Chondrocyte (in vitro differentiated cells): ENCODE measurements at places on chromosomes 11 and 22.

- DNase-seq: no peak
Observed at GRCh38 chr11:50187220-50187619, 154.5 kb downstream of the OR4C45 start.

DNA sequence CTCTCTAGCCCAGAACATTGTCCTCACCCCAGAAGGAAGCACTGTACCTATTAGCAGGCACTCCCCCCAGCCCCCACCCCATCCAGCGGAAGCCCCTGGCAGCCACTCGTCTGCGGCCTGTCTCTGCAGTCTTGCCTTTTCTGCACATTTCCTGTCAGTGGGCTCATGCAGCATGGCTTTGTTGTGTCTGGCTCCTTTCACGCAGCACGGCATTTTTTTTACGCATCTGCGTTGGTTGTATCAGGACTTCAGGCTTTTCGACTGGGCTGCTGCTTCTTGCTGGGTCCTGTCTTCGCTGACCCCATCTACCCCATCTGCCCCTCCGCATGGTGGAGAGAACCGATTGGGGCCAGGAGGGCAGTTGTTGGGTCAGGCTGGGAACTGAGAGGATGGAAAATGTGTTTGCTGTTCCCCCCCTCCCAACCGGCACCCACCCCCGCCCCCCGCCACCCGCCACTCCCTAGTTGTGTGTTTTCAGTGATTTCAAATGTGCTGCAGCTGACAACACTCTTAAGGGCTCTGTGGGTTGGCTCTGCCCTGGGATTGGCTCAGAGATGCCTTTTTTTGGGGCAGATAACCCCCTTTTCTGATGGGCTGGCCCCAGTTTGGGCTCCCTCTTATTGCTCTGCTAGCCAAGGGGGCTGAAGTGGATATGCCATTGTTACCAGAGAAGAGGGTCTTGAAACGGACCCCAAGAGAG is 110.0 kb downstream of the KIAA1671 start:
- DNase-seq: no peak

DNA sequence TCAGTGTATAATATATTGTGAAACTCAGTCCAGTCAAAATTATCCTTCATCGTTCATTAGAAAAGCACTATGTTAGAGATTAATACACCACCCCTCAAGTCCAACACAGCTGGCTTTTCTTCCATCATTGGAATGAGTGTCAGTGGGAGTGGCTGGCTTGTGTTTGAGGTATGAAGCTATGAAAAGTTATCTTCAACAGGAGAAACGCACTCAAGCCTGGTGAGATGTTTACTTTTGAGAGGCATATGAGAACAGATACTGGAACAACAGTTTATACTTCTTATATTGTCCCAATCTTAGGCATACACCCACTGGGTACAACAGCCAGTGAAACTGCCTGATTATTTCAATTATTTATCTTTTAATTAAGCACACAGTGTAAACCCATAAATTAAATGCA is 34.3 kb downstream of the PLEKHB1 start:
- DNase-seq: no peak

DNA sequence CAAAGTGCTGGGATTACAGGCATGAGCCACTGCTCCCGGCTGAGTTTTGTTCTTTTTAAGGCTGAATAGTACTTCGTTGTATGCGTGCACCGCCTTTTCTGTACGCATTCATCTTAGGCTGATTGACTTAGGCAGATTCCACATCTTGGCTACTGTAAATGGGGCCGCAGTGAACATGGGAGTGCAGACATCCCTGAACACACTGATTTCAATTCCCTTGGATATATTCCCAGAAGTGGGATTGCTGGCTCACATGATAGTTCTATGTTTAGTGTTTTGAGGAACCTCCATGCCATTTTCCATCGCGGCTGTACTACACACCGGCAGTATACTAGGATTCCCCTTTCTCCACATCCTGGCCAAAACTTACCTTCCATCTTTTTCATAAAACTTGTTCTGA is 10.4 kb upstream of the ZNF74 start:
- no peak for DNase-seq
